NCI-H526 (cell line): ENCODE measurements at places on chromosomes 11 and 22.

DNA sequence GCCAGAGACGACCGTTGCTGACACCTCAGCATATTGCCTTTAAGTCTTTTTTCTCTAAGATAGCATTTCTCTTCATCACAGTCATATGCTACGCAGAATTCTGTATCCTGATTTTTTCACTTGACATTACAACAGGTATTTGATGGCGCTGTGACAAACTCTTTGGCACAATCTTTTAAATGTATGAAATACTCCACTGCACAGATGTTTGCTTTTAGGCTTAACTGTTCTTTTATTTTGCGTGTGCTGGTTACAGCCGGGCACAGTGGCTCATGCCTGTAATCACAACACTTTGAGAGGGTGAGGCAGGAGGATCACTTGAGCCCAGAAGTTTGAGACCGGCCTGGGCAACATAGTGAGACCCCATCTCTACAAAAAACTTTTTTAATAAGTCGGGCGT is 52.0 kb upstream of the PPP6R3 start:
- DNase-seq = no peak

- DNase-seq = no peak
These were observed 52.0 kb downstream of the ARHGEF12 start for GRCh38 chr11:120388261-120388660.

- no peak for DNase-seq
These were observed 572.9 kb upstream of the CHORDC1 start for GRCh38 chr11:90795746-90796145.

- DNase-seq = no peak
These were observed 1.9 kb downstream of the DPAGT1 start for GRCh38 chr11:119099711-119100110.

GRCh38 chr11:112858289-112859023 is 102.8 kb upstream of the NCAM1 start:
- no peak for DNase-seq

- DNase-seq = no peak
These were observed 33.7 kb downstream of the RNF121 start for GRCh38 chr11:71962428-71963038.

GRCh38 chr11:64536396-64536941 is 54.6 kb upstream of the SLC22A12 start:
- DNase-seq = no peak

GRCh38 chr11:18105086-18105801 is 638 bp downstream of the SAAL1 start:
- DNase-seq = no peak

- DNase-seq = peak; percentile 74
These were observed at the start of gene ST3GAL4 for GRCh38 chr11:126355324-126355925. ST3GAL4 (plus strand) TSS chr11:126355686; CDS start chr11:126406156, 50,470 bp downstream.

- DNase-seq = no peak
These were observed 7.9 kb upstream of the SLN start for GRCh38 chr11:107719557-107720302.

GRCh38 chr11:117908109-117908895 is 20.9 kb downstream of the TMPRSS13 start:
- DNase-seq = no peak

DNA sequence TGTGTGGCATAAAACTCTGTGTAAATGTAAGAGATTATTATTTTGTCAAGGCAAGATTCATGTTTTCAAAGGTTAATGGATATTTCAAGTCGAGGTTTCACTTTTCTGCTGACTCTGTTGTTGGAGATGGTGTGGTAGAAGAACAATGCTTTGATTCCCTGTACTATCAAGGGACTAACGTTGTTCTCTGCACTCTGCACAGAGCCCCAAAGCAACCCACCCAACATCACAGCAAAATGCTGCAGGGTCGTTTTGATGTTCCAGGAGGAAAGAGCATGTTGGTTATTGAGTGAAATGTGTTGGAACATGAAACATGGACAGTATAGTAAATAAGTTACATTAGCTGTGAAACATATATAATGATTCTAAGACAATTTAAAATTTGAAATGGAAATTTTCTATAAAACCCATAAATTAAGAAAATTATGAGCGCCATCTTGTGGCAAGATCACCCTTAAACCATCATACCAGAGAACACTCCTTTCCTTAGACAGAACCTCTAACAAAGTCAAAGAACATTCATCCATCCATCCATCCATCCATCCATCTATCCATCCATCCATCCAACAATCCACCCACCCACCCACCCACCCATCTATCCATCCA is 164.4 kb upstream of the ZBED5 start:
- no peak for DNase-seq

DNA sequence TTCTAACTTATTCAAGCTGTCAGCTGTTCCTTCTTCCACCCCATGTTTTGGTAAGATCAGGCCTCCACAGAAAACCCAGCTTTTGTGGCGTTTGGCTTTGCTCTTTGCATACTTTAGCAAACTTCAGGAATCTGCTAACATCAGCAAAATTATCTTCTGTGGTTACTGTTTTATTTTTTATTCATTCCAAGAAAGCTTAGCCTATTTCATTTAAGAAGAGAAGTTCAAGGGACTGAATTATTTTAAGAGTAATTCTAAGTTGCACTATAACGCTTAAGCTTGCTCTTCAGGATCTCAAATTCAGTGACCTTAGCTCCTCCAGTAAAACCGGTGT is 1.1 kb downstream of the JHY start:
- DNase-seq = no peak

DNA sequence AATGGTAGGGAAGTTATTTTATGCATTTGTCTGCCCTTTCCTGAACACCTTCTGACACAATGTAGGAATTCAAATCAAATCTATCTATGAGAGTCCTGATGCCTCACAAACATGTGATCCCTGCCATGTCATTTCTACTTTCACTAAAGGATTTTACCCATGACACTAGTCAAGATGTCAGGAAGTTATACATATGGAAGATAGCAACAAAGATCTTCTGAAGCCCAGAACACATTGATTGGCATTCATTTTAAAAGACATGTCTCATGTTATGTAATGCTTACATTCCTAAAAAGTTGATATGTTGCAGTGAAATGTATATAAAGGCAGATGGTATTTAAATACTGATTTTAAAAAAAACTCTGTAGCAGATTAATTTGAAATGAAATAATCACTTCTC is 61.5 kb downstream of the FAM76B start:
- no peak for DNase-seq

GRCh38 chr11:14644226-14645014 is 816 bp downstream of the PDE3B start:
- peak; percentile 57 for DNase-seq

DNA sequence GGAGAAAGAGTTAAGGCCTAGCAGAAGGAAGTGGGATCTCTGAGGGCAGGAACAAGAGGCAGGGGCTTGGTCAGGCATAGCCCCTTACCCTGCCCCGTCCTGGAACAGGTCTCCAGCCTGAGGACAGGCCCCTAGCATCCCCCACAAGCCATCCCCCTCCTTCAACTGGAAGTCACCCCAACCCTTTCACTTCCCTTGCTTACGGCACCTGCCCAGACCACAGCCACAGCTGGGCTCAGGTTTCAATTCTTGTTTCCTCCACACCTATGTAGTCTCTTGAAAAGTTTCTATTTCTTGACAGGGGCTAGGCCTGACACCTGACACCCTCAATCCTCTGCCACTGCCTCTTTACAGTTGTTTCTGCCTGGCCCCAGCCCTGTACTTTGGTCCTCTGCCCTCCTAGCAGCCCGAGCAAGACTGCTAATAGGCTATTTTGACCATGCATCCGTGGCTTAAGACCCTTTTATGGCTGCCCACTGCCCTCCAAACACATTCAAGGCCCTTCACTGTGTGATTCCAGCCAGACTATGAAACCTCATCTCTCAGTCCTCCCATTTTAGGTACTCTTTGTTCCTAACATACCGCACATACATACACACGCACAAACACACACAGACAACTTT is 10.9 kb upstream of the FCHSD2 start:
- no peak for DNase-seq

GRCh38 chr11:118055966-118056365 is 20.9 kb upstream of the TMPRSS4 start:
- no peak for DNase-seq

- DNase-seq = no peak
These were observed 409.4 kb downstream of the METTL15 start for GRCh38 chr11:28517621-28518020.

GRCh38 chr11:60918251-60918938 is 4.4 kb downstream of the TMEM109 start:
- DNase-seq = no peak

DNA sequence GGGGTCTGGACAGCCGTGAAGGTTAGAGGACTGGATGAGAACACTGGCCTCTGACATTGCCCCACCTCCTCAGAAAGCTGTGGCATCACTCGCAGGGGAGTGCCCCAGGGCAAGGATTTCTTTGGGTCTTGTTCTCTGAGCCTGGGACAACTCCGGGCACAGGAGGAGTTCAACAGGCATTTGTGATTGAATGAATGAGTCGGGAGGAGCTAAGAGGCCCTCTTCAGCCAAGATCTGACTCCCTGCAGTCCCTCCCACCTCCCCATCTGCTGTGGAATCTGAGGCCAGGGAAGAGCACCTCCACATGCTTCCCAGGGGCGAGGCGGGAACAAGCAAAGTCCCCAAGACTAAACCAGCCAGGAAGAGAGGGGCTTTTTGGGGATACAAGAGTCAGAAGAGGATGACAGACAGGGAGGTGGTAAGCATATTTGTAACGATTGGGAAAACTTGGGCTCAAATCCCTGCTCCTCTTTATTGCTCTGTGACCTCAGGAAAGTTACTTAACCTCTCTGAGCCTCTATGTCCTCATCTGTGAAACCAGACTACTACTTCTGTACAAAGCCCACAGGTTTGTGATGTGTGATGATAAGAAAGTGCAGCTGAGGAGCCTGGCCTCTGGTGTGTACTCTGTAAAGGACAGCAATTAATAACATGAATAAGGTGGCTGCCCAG is 6.4 kb downstream of the TP53I11 start:
- no peak for DNase-seq

DNA sequence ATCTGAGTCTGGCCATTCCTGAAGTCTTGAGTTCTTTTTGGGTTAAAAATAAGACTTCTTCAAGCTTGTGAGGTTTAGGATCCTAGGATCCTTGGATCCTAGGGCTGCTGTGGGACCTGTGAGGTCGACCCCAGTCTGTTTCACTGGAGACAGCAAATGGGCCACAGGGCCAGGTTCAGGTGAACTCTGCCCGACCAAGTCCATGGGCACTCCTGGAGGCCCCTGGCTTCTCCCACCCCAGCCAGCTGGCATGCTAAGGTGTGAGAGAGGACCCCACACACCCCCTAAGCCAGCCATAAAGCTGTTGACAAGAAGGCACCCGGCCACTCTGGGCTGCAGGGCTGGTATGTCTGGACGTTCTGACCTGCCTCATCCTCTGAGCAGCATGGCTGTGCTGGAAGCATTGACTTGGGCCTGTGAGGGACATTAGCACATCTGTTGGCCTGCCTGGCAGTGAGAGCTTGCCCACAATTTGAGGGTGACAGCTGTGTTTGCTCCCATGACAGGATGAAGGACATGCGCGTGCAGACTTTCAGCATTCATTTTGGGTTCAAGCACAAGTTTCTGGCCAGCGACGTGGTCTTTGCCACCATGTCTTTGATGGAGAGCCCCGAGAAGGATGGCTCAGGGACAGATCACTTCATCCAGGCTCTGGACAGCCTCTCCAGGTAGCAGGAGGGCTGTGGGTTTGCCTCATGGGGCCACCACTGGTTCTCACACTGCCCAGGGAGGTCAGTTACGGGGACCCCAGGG is 16.0 kb downstream of the CLDN5 start:
- DNase-seq = no peak

DNA sequence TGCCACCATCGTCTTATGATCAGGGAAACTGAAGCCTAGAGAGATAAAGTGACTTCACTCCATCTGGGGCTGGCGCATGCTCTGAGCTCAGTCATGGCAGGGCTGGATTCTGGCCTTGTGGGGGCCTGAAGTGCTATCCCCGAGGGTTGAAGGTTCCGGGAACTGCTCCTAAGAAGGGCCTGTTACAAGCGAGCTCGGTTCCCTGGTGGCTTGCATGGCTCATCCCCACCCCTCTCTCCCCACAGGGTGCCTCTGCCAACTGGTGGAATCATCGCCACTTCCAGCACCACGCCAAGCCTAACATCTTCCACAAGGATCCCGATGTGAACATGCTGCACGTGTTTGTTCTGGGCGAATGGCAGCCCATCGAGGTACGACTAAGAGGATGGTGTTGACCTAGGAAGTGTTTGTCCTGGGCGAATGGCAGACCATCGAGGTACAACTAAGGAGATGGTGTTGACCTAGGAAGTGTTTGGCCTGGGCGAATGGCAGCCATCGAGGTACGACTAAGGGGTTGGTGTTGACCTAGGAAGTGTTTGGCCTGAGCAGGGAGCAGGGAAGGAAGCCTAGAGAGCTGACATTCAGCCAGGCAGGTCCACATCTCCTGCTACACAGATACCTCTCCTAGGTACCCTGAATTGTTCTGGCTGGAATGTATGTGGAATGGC is 19.9 kb downstream of the FADS2 start:
- no peak for DNase-seq

DNA sequence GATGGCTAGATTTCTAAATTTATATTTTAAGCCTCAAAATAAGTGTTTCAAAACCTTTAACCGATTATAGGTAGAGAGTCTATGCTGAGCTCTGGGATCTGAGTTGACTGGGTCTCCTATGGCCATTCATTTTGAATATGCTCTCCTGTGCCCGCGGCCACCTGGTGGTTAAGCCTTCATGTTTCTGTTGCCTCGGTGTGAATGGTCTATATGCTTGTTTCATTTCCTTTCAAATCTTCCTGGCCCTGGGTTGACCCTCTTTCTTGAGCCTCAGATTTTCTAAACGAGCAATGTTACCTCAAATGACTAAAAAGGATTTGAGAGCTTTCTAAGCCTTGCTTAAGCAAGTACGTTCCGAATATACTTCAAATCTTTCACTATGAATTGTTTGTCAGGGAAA is 789.4 kb upstream of the KIRREL3 start:
- DNase-seq = peak; percentile 90

- DNase-seq = peak; percentile 29
These were observed 1289.4 kb downstream of the FAM181B start for GRCh38 chr11:81444297-81444696.

DNA sequence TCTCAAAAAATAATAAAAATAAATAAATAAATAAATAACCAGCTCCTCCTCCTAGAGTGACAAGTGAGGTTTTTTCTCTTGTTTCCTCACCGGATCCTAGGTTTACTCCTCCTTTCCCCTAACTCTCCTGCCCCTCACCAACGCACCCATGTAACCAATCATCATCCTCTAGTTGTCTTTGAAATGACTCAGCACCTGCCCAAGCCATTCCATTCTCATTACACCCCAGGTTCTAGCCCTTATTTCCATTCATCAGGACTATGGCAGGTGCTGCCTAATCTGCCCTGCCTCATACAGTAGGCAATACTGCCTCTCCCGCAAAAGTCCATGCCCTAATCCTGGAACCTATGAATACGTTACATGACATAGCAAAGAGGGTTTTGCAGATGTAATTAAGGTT is 60.4 kb downstream of the BUD13 start:
- no peak for DNase-seq

DNA sequence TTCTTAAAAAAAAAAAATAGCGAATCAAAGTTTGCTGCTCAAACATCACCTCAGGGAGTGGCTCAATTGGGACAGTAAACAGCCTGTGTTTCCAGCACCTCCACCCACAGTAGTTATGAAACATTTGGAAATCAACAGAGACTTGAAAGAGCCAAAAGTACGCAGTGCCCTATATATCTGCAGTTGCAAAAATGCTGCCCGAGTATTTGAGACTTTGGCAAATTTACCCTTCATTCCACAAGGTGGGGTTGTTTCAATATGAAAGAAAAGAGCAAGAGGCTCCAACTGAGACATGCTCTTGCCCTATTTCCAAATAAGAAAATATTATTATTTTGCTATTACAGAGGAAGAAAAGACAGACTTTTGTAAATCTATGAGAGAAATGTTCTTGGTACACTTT is 851.1 kb upstream of the RAG2 start:
- DNase-seq = peak; percentile 22
